ENCODE measurements at places on chromosomes 4 and X.

DNA sequence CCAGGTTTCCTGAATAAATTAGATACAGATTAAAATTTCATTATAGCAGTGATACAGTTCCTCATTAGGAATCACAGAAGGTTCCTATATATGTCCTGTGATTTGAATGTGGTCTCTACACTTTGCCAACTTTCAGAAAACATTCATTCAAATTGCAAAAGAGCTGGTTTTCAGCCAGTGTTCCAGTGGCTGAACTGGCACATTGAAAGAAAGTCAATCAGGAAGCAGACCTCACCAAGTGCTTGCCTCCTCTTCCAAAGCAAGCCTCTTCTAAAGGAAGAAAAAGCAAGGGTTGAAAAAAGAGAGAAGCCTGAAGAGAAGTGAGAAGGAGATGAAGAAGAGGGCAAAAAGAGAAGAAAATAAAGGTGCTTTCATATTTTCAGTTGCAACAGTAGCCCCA, 12.7 kb downstream of the KLHL34 start:
- no peak for DNase-seq

DNA sequence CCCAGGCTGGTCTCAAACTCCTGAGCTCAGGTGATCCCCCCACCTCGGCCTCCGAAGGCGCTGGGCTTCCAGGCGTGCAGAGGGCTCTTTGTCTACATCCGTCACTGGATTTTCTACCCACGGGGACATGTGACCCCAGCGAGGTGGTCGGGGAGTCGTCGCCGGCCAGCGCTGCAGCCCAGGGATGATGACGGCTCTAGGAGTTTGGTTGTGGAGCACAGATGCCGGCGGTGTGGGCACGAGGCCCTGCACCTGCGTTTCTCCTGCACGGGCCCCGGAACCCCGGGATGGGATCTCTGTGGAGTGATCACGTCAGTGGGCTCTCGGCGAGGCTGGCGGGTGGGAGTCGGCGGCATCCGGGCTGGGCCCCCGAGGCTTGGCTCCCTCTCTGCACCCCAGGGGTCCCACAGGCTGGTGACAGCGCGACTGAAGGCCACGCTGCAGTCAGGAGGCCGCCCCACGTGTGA, 9.1 kb upstream of the GTPBP6 start:
- no peak for DNase-seq

GRCh38 chrX:2325076-2325784, 175.5 kb downstream of the DHRSX start:
- DNase-seq, result peak; percentile 56

DNA sequence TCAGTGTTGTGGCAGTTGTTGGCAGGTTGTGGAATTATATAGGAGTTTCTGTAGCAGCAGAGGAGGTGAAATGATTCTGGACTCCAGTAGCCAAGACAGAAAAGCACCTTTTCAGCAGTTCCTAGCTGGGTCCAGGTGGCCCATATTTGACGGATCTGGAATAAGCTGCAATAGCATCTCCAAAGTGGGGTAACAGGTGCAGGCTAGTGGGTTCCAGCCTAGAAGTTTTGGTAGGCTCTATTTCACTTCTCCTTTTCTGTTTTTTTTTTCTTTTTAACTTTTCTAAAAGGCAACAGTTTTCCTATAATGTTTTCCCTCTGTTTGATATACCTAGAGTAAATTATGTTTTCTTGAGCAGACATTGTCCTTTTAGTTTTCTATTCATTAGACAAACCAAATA, 392.5 kb downstream of the C4orf33 start:
- no peak for DNase-seq

- DNase-seq, result no peak
These were observed 141.8 kb downstream of the CBR4 start for GRCh38 chr4:168868044-168868781.

DNA sequence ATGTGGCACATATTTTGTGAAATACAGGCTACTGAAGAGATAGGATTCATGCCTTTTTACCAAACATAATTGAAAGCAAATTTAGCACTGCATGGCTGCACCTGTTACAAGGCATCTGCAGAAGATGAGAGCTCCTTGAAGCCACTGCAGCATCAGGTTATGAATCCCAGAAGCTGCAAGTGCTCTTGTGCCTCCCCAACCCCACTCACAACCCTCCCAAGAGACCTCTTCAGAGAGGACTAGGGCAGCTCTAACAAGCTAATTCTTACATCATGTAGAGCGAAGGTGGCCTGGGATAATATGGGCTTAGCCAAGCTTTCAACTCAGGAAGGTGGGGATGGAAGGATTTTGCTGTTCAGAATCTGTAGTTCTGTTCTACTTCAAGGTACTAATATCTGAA, 27.2 kb downstream of the MFAP3L start:
- DNase-seq, result no peak

DNA sequence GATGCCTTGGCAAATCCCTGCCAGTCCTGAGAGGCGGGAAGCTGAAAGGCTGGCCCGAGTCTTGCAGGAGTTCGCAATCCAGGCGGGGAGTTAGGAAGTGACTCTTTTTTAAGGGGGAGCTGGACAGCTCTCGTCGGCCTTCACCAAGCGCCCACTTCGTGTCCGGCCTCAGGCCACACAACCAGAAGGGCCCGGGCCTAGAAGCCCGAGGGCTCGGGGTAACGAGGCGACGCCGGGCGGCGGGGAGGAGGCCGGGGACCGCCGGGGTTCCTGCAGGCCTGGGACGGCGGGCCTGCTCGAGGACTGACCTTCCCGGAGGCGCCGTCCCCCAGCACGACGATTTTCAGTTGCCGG, 395 bp downstream of the RAB28 start:
- peak; percentile 6 for DNase-seq

- no peak for DNase-seq
These were observed 9.8 kb upstream of the CISD2 start for GRCh38 chr4:102858828-102859464.

- DNase-seq, result no peak
These were observed 25.8 kb downstream of the DOCK11 start for GRCh38 chrX:118521435-118521834.
